NCI-H69 (cell line): ENCODE measurements at places on chromosomes 13 and 19.
A peak's percentile ranks its signal among the peaks of the same experiment; 100 is the strongest.

DNA sequence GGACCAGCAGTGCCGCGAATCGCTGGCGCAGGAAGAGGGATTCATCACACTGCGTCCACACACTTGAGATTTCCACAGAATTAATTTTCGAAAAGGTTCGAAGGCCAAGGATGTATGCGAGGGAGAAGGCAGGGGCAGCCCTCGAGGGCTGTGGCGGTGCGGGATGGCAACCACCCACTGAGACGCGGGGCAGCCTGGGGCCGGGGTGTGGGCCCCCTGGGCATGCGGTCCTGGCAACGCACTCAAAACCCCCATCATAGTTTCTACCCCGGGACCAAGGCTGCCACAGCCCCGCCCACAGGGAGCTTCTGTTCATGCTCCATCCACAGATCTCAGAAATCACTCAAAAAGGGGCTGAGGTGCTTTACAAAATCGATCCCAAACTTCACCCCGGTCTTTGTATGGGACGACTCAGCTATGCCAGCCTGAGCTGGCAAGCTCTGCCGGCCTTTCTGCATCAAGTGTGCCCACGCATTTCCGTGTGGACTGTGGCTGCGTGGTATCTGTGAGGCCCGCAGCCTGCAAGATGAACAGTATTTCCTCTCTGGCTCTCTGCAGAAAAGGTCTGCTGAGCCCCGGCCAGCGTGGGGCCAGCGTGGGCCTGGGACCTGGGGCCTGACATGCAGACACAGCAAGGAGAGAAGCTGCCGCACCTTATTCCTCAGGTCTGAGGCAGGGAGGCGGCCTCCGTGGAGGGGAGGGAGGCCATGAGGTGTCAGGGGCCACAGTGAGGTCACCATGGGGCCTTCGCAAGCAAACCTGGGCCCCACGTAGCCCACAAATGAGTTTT, 19.2 kb downstream of the ZNF787 start:
- DNase-seq: no peak

DNA sequence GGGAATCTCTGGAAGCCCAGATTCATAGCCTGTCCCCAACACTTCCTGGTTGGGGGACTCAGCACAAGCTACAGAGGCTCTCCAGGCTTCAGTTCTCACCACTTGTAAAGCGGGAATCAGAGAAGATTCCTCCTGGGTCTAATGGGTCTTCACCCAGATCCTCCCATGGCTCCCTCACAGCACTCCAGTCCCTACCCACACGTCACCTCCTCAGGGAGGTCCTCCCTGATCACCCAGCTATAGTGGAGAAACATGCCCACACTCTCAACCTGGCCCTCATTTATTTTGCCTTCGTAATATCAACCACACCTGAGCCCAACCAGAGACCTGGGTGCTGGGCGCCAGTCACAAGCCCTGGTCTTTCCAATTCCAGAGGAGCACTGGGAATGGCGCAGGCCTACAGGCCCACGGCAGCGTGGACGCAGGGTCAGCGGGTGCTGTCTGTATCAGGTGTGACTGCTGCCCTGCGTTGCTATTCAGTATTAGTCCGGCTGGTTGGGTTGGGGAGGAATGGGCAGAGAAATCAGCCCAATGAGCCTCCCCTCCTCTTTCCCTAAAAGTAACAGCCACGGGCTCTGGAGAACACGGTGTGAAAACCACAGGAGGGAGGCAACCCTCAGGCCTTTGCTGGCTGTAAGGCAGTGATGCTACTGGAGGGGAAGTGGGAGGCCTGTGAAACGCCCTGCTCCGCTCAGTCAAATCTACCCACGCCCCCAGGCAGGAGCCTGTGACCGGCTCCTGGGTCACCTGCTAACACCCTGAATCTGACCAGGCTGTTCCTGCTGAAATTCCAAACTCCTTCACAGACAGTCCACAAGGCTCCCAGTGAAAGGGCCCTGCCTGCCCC, 5.2 kb downstream of the AKT2 start:
- no peak for DNase-seq

- no peak for DNase-seq
Observed at GRCh38 chr13:20332361-20333096, 100.4 kb upstream of the GJB6 start.

DNA sequence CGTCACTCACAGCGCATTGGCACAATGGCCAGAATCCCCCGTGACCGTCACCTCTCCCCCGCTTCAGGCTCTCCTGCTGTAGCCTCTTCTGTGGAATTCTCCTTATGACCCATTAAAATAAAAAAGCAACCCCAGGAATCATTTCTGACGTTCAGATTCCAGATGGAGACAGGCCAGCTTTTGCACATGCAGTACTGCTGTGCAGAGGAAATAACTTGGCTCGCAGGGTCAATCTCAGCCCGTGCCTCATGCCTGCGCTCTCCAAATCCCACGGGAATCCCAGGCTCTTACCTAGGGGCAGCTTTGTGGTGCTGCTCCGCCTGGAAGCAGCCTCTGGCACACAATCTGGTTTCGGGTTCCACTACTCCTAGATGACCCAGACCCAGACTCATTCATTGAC, 32.7 kb upstream of the SOX1 start:
- peak; percentile 90 for DNase-seq

GRCh38 chr13:98050041-98050466, 92.8 kb upstream of the FARP1 start:
- DNase-seq: peak; percentile 79

- DNase-seq: no peak
Observed at GRCh38 chr13:45356966-45357672, 16.1 kb upstream of the TPT1 start.

DNA sequence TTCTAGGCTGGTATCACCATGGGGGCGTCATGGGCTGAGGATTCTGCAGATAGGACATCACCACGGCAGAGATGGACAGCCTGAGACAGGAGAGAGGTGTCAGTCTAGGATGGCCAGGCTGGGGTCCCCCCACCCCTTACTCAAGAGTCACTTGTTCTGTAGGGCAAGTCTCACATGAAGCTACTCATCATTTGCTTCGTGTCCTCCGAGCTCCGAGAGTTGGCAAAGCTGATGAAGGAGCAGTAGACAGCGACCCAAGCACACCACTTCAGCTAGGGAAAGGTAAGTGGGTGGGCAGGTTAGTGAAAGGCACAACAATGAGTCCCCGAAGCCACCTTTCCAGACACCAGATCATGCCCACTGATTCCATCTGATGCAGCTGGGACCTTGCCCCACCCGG, 1.7 kb downstream of the WDR83 start:
- no peak for DNase-seq

DNA sequence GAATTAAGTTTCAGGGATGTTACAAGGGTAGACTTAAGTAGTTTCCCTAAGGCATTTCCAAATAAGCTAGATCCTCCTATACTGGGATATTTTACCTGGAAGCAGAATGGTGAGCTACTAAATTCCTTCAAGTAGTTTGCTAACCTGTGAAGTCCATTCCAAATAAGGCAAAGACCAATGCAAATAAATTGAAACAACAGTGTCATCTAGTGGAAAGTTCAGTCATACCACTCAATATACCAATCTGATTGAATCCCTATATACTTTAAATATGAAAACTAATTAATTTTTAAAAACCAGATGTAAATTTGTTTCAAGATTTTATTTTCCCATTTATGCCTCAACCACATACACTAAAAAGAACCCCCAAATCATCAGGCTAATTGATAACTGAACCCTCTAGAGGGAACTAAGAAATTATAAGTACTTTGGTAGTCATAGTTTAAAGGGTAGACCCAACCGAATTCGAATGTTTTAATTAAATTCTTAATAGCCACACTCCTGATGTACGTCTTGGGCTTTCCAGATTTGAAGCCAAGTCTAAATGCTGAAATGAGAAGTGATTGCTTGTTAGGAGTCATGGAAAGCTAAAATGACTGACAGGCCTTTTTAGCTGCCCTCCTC, 223.7 kb downstream of the TBC1D4 start:
- DNase-seq: peak; percentile 17

DNA sequence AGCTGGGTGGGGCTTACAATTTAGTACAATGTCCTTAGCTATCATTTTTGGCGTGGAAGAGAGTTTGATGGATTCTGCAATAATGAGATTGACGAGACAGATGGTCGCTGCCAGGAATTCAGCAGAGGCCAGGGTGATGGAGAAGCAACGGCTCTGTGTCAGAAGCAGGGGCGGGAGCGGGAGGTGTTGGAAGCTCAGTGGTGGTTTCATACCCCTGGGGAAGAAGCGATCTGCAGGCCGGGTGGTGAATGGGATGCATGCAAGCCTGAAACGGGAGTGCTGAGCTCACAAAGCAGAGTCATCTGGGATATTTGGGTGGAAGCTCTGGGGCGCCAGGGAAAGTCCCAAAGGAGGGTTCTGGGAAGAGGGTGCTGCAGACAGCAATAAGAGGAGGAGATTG, 370.8 kb downstream of the ZNF536 start:
- no peak for DNase-seq

DNA sequence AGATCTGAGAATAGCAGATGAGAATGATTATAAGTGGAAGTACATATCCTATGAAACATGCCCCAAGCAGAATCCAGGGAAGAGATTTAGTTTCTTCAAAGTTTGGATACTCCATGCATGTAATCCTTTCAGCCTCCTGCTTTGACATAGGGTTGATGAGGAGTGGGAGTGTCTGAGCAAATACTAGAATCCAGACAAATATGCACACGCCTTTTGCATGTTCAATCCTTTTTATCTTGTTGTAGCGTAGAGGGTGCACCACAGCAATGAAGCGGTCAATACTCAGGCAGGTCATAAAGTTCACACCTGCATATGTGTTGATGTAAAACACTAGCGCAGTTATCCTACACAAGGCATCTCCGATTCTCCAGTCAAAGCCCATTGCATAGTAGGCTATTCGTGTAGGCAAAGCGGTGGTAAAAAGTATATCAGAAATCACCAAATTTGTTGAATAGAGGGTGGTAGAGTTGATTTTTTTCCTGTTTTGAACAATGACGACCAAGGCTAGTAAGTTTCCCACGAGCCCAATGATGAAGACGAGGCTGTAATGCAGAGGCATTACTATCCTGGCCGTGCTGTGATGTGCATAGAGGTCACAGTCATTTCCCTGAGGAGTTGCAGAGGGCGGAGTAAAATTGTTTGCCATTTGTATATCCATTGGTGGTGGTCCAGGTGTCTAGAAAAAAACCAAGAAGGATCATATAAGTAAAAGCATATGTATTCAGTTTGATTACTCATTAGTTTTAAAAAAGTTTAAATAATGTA, 11.5 kb downstream of the GPR183 start:
- no peak for DNase-seq

GRCh38 chr19:41401483-41401882, 3.9 kb downstream of the BCKDHA start:
- DNase-seq: no peak

- DNase-seq: peak; percentile 51
Observed at GRCh38 chr19:12984143-12984627, 11.1 kb upstream of the NFIX start.
